Activated CD4-positive, CD25-positive, alpha-beta regulatory T cell (primary cell): ENCODE measurements at places on chromosomes 2 and 18.

GRCh38 chr18:9757827-9758621, 49.9 kb downstream of the RAB31 start:
- no peak for DNase-seq

GRCh38 chr2:52810460-52810859, 957.1 kb upstream of the CHAC2 start:
- no peak for DNase-seq

DNA sequence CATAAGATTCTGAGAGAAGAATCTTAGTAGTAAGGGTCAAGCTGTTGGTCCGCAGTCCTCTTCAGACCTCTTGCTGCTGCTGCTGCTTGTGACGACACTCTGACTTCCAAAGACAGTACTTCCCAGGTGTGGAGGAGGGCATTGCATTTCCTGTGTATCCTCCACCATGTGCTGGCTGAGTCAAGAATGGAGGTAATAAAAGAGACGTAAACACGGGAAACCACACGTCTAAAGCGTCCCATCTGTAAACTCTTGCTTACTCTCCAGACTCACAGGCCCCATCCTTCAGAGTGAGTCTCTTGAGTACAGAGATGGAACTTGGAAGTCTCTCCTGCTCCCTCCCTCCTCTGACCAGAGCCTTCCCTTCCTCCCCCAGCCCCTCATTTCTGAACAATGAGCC, 25.6 kb downstream of the KLHL29 start:
- no peak for DNase-seq

- DNase-seq = no peak
Measured at GRCh38 chr18:36692371-36692770, 136.4 kb downstream of the TPGS2 start.

GRCh38 chr2:97698530-97698929, 14.8 kb upstream of the ZAP70 start:
- DNase-seq = no peak

GRCh38 chr2:231942180-231942579, 16.0 kb upstream of the NPPC start:
- DNase-seq = no peak
